ENCODE measurements at places on chromosomes 1 and 21.
A peak's percentile ranks its signal among the peaks of the same experiment; 100 is the strongest.

- DNase-seq, result no peak
These were observed 122.3 kb downstream of the DHRS3 start for GRCh38 chr1:12495725-12496124.

DNA sequence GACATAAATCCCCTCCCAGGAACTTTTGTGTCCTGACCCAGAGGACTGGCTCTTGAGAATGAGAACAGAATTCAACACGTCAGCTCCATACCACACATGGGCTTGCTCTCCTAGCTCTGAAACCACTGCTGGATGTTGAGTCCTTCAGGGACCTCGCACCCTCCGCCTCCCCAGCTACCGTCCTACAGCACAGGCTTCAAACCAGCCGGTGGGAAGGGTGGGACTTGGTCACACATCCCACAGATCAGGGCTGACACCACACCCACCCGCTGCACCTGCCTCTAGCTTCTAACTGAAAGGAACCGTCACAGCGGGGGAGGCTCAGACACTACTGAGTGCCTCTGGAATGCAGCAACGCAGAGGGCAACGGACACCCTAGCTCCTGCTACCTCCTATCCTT lies 24.0 kb downstream of the MRAP start:
- DNase-seq, result no peak

GRCh38 chr21:15947677-15948076 lies 217.9 kb downstream of the USP25 start:
- DNase-seq, result peak; percentile 1

GRCh38 chr1:59138402-59138801 lies 158.5 kb upstream of the FGGY start:
- peak; percentile 44 for DNase-seq

DNA sequence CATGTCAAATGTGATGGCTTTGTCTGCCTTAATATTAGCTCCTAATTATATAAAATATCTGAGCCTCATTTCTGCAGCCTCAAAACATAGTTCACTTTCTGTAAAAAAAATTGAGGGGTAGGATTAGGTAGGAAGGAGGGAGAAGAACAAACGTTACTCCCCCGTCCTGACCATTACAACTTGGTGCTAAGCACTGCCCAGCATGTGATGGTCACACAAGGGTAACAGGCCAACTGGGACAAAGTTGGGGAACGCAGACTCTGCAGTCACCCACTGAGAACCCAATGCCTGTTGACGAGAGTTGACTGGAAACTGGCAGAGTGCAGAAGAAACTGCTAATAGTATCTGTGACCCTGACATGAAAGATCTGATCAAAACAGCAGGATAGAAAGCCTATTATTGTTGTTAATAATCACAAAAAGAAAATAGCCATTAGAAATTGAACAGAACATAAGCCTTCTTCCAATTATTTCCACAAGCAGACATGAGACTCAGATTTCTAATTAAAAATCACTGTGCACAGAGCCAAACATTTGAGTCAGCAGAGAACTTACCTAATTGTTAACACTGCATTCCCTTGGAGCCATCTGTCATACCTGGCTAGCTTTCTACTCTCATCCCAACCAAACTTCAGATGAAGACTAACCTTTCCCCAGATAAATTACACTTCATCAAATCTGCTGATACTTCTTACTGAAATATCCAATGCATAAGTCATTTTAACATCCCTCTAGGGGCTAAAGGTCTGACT lies 5.5 kb downstream of the SORT1 start:
- no peak for DNase-seq

GRCh38 chr1:39110882-39111281 lies 84.7 kb downstream of the NDUFS5 start:
- no peak for DNase-seq

- DNase-seq, result no peak
These were observed 552 bp downstream of the PLD5 start for GRCh38 chr1:242523719-242524570.

GRCh38 chr1:20367116-20367585 lies 76.5 kb downstream of the VWA5B1 start:
- DNase-seq, result no peak

DNA sequence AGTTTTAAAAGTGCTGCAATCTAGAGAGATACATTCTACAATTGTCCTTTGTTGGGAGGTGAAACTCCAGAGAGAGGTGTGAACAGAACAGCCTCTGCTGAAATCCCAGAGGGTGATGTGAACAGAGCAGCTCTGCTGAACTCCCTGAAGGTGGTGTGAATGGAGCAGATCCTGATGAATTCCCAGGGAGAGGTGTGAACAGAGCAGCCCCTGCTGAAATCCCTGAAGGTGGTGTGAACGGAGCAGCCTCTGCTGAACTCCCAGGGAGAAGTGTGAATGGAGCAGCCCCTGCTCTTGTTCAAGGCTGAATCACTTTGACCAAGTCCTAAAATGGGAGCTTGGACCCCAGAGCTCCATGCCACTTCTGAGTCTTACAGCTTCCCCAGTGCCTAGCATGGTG lies 94.7 kb downstream of the LACTBL1 start:
- no peak for DNase-seq

GRCh38 chr1:177964336-177964735 lies 5.5 kb downstream of the SEC16B start:
- no peak for DNase-seq

DNA sequence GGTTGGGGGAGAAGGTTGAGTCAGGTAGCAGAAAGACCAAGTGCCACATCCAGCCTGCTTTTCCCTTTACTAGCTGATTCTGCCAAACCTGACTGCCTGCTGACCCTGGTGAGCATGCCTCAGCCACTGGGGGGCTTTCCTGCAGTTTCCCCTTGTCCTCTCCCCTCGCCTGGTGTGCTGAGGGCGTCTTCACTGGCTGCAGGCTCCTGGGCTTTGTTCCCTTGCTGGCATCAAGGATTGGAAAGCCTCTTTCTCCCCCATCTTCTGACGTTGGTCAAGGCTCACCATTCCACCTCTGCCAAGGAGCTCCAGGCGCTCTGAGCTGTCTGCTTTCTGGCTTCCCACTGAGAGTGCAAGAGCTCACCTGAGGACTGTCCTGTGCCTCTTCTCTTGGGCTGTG lies 28.4 kb downstream of the MAN1C1 start:
- DNase-seq, result no peak

DNA sequence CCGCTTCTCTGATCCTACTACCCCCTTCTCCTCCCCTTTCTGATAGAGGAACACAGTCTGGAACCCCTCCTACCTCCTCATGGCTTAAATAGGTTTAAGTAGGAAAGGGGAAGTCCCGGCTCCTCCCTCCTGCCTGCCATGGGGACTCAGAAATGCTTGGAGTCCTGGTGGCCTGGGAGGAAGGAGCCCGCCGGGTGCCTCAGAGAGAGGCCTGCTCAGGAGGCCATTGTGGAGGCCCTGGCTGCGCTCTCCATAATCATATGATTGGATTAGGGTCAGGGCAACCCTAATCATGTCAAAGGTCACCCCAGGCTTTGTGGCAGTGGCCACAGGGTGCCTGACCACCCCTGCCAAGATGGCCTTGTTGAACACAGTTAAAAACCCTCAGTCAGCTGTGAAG lies 29.0 kb downstream of the WNT3A start:
- DNase-seq, result peak; percentile 51

DNA sequence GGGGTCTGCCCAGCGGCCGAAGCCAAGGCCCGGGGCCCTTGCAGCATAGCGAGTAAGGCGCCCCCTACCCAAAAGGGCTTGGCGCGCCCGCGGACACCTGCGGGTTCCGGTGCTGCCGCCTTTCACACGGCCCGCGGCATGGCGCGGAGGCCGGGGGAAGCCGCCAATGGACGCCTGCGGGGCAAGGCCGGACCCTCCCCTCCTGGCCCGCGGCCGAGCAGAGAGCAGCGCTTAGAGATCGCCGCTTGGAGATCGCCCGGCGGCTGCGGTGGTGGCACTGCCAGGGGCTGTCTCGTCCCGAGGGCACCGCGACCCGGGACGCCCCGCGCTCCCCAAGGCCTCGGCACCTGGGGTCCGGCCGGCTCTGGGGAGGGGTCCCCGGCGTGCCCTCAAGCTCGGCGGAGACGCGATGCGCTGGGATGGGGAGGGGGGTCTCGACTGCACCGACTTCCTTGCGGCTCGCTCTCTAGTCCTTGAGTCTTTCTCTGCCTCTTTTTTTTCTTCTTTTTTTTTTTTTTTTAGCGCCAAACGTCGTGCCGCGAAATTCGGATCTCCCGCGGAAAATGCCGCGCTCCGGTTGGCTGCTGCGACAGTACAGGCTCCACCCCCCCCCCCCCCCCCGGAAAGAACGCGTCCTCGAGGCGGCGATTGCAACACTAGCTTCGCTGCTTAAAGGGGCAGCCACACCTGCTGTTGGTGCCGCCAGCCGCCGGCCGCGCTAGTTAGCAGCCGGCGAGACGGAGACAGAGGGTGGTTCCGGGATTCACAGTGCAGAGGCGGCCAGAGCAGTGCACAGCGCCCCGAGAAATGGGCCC lies at the start of gene E2F2:
TSS of gene E2F2 (minus strand) at position 487 of the 815 bp plus-strand sequence. CDS start at position 47, 440 bp downstream.
- DNase-seq, result peak; percentile 93

GRCh38 chr1:247288341-247288740 lies 32.5 kb downstream of the VN1R5 start:
- no peak for DNase-seq

- DNase-seq, result no peak
These were observed 44.3 kb upstream of the LRRC7 start for GRCh38 chr1:69523461-69523860.

- DNase-seq, result no peak
These were observed 5.9 kb downstream of the ARHGEF10L start for GRCh38 chr1:17545356-17545755.

DNA sequence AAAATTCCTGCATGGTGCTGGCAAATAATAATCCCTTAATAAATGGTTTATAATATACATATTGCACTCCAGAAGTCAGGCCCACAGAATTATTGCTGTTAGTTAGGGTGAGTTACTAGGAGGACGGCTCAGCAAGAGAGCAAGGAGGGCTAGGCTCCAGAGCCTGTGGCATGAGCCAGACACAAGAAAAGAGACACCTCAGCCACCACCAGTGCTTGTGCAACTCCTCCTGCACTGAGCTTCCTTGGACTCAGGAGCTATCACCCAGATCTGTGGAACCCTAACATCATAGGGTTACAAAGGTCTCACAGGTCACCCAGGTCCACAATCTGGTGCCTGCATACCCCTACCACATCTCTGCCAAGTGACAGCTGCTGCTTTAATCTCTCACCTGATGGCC lies 12.8 kb upstream of the LRRC8D start:
- DNase-seq, result no peak

DNA sequence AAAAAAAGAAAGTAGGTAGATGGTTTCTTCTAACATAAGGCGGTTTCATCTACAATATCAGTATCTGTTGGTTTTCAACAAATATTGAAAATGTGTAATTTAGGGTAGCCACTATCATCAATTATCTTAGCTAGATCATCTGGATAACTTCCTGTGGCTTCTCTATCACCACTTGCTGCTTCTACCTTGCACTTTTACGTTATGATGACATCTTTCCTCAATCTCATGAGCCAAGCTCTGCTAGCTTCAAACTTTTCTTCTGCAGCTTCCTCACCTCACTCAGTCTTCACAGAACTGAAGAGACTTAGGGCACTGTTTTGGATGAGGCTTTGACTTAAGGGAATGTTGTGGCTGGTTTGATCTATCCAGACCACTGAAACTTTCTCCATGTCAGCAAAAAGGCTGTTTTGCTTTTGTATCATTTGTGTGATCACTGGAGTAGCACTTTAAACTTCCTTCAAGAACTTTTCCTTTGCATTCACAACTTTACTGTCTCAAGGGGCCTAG lies 144.9 kb upstream of the HP1BP3 start:
- no peak for DNase-seq

GRCh38 chr1:23129846-23130245 lies 38.8 kb downstream of the LUZP1 start:
- no peak for DNase-seq

DNA sequence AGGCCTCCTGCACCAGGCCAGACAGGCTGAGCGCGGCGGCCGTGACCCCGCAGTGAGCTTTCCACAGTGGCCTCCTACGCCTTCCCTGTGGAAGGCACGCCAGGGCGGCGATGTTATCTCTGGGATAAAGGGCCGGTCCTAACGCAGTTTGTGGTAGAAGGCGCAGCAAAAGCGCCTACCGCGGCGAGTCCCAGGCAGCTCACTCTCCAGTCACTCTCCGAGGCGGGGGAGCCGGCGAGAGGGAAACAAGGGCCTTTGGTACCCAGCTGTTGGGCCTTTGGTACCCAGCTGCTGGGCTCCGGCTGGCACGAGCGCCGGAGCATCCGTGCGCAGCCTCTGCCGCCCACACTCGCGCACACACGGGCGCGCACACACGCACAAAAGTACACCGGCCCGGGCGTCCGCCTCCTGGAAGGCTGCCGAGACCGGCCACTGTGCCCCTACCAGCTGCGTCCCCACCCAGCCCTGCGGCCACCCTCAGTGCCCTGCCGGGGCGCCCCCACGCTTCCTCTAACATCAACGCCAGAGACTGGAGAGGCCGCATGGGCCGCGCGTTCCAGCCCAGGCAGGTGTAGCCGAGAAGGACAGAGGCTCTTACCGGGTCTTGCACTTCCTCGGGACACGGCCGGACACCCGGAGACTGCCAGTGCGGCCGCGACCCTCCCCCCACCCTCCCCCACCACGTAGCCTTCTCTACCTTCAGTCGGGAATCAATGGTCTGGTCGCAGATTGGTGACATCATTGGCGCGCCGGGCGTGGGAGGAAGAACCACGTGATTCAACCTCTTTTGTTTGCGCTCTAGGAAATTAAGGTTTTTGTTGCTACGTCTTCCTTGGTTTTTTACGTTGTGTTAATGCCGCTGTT lies 19.5 kb upstream of the ADAR start:
- peak; percentile 91 for DNase-seq

Data from NB4 (cell line).